ENCODE measurements at places on chromosomes 5 and 9.
A peak's percentile ranks its signal among the peaks of the same experiment; 100 is the strongest.

DNA sequence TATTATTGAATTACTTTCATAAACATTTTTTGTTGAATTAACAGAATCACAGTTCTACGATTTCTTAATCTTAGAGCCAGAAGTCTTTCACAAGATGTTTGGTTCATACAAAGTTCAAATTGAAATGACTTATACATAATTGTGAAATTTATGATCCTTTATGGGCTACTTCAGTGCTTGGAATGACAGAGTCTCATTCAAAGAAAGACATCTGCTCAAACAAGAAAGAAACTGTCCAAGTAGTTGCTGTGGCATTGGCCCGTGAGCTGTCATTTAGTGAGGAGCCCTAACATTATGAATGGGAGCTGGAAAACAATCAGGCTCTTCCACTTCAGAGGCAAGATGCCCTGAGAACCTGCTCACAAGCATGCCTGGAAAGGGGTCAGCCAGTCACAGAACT lies 63.4 kb downstream of the AUH start:
- DNase-seq: no peak

DNA sequence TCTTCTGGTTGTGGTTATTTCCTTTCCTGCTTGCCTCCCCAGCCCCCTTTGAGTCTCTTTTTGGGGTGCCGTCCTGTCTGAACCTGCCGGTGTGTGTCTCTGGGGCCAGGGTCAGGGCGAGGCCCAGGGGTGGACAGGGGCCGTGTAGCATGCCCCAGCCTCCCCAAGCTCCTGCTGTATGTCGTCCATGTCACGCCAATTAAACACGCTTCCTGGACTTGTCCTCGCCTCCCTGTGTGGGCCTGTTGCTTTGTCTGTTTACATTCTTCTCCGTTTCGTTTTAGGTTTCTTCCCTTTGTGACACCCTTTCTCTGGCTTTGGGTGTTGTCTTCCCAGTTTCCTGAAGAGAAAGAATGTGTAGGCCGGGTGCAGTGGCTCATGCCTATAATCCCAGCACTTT lies 28.5 kb upstream of the HMCN2 start:
- DNase-seq: no peak

DNA sequence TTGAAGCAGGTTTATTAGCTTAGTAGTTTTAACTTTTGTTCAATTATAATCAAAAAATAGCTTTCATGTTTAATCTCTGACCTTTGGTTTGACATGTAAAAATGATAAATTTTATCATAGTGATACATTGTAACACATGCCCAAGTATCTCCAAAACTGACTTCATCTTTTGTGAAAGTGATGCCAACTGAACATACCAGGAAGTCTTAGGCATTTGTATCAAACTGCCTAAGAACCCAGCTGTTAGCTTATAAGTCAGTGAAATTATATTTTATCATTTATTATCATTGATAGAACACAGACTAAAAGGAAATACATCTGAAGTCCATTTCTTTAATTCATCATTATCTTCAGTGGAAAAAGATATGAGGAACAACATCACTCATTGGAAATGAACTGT lies 39.1 kb downstream of the NIPBL start:
- no peak for DNase-seq

GRCh38 chr9:6758248-6758497 lies 400 bp downstream of the KDM4C start:
- no peak for DNase-seq

DNA sequence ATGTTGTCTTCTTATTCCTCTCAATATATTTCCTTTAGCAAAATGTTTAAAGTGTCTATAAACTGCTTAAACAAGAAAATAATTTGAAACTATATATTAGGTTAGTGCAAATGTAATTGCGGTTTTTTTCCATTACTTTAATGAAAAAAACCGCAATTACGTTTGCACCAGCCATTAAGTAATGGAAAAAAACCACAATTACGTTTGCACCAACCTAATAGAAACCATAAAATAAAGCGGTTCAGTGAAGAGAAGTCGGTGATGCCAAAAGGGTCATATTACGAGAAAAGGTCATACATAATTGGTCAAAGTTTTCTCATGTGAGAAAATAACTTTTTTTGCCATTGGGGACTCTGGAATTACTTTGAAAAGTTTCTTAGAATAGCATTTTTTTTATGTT lies 385.6 kb upstream of the ST8SIA4 start:
- no peak for DNase-seq

DNA sequence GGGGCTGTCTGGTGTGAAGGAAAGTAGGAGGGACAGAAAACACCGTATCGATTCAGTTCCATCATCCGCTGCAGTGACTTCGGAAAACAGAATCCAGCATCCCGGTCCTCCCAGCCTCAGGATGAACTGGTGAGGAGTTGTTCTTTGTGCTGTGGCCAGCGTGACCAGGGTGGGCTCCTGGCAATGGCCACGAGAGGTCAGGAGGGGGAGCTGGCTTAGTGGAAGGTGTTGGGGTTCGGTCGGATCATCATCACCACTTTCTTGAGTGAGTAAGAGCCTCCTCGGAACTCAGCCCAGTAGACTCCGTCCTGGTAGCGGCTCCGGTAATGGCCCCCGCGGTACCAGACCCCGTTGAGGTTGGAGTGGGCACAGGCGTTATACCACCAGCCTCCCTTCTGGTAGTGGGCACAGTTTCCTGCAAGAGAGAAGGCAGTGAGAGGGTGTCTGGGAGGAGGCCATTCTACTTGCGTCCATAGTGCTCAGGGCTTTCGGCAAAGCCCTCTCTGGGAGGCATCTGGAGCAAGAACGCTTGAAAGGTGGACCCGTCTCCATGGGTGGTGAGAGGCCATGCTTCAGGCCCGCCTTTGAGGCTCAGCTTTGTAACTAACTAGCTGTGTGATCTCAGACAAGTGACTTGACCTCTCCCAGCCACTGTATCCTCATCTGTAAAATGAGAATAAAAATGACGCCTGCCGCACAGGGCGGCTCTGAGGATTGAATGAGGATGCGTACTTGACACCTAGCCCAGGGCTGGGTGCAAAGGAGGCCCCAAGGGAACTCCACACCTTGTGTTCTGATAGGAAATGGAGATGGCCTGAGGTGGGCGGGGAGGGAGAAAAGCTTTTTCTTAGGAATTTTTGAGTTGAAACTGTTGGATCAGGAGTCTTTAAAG lies 33.5 kb downstream of the ANGPTL2 start:
- DNase-seq: no peak

DNA sequence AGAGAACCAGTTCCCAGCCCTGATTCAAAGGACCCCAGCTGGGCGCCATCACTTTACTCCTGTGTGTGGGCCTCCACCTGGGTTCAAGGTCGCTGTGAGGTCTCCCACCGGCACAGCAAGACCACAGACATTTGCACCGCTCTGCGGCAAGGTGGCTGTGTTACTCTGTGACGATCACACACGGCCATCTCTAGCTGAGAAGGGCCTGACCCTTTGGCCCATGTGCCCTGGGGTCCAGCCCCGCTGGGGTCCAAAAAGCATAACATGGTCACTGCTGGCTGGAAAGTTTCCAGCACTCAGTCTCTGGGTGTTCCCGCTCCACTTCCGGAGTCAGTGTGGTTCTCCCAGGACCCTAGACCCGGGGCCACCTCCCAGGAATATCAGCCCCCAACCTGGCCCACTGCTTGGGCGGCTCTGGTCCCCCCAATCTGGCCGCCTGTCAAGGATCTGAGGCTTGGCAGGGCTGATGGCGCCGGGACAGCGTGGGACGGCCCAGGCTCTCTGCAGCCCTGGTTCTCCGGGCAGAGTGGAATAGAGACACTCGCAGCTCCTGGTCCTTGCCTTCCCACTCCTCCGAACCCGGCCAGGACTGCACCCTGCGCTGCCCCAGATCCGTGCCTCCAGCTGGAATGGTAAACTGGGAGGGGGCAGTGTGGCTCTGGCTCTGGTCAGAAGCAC lies 3.9 kb upstream of the LMX1B start:
- DNase-seq: no peak

GRCh38 chr5:5179079-5179478 lies 38.9 kb downstream of the ADAMTS16 start:
- DNase-seq: no peak

DNA sequence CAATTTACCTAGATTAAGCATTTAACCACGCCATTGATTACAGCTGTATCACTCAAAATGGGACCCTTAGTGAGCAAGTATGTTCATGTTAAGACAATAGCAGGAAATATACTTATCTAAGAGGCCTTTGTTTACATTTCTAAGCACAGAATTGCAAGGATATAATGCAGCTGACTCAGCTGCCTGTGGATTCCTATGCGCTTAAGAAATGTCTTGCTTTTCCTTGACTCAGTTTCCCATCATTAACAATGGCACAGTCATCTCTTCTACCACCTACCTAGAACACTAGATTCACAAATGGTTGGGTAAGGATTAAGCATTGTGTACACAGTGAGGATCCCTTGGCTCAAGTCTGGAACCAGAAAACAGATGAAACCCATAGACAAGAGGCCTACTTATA lies 163.8 kb downstream of the TSSK1B start:
- DNase-seq: no peak

DNA sequence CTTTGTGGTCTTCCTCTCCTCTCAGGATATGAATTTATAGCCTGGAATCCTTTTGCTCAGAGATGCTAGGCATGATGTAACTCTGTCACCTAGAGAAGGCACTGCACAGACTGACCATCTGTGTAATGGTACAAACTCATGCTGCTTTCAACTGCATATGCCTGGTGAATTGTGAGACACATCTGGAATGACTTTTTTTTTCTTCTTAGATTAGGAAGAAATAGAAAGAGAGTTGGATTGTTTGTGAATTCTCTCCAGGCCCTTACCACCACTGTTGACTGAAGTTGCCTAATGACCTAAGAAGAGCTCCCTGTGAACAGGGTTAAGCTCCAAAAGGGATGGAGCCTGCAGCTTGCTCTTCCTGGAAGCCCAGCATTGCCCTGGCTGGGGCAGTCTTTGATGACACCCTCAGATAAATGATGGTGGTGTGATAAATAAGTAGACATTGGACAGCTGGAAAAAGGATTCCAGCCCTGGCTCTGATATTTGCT lies 47.8 kb upstream of the TRIM32 start:
- no peak for DNase-seq

- no peak for DNase-seq
Measured at GRCh38 chr5:161988077-161988476, 79.5 kb upstream of the GABRG2 start.

DNA sequence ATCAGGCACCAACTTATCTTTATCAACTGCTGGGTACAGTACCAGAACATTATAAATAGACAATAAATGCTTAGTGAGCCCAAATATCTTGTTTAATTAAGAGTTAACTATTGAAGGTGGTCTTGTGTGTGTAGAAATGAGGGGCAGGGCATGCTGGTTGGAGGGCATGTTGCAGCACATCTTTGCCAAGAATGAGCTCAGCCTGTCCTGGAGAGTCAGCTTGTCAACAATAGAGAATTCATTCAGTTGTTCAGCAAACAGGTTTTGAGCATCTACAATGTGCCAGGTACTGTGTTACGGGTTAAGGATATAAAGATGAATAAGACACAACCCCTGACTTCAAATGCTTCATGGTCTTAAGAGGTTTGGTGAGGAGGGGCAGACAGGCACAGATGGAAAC lies 19.2 kb upstream of the F2RL1 start:
- DNase-seq: no peak

GRCh38 chr5:100706776-100707175 lies 171.6 kb downstream of the FAM174A start:
- no peak for DNase-seq

DNA sequence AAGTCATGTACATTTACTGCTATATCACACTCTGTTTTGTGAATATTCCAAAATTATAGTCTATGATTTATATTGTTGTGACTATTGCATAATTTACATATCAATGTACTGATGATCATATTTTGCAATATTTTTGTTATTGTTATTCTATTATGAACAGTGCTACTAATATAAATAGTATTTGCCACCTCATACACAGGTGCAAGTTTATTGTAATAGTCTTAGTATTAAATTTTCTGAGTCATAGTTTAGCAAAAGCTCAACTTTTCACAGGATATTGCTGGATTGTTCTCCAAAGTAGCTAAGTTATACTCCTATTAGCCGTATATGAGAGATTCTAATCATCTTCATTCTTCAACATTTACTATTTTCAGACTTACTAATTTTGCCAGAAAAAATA lies 124.7 kb downstream of the TMC1 start:
- no peak for DNase-seq

GRCh38 chr5:69242215-69242927 lies 7.7 kb downstream of the CDK7 start:
- no peak for DNase-seq

DNA sequence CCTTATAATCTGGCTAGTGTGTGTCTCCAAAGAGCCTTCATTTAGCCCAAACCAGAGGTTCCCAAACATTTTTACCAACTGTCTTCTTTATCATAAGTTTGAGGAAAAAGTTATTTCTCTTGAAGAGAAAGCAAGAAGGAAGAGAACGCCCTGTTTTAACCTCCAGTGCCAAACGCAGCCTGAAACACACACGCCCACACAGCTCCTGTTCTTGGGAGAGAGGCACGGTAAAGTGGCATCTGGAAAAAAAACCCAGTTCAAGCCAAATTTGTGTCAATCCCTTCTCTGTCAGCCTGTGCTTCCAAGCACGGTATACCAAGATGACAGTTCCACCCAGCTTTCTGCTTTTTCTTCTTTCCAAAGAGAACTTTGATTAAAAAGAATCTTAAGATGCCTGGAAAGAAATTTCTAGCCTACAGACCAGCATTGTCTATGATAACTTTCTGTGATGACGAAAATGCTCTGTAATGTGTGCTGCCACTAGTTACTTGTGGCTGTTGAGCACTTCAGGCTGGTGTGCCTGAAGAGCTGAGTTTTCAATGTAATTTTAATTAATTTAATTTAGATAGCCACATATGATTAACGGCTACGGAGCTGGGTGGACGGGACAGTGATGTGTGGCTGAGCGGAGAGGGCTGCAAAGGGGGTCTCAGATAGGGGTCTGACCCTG lies 62.3 kb downstream of the ACER2 start:
- no peak for DNase-seq

DNA sequence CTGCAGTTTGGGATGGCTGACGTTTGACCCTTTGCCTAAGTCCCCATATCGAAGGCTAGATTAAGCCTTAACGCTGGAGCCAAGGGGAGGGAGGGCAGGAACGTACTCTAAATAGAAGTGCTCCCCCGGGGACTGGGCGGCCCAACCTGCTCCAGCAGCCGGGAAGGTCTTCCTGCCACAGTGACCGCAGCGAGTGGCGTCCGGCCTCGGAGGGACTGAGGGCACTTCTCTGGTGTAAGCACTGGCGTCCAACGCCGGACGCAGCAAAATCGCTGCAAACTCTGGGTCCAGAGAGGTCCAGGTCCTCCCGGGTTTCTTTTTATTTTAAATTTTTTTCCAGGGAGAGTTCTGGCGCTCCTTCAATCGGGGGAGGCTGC lies 505 bp upstream of the ACER2 start:
- DNase-seq: no peak

- no peak for DNase-seq
Measured at GRCh38 chr5:133454442-133454841, 157.9 kb downstream of the FSTL4 start.

DNA sequence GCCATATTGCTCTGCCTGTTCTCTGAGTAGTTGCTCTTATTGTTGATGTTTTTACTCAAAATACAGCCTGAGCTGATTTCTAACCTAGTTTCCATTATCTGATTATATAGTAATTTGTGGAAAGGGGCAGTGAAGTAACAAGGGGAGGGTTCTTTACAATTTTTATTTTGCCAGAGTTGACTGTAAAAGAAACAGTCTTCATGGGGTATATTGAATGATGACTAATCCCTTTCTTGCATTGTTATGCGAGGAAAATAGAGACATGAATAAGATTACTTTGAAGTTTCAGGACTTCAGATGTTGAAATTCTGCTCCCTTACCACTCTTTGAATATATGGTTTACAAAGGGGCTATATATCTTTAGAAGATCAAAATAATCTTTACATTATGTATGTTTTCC lies 9.1 kb upstream of the LRRC70 start:
- DNase-seq: no peak

- no peak for DNase-seq
Measured at GRCh38 chr5:11027660-11028059, 266.6 kb upstream of the DAP start.

- DNase-seq: peak; percentile 85
Measured at GRCh38 chr9:91734371-91734981, 215.6 kb downstream of the ROR2 start.
